ENCODE measurements at places on chromosomes 16 and 17.
A peak's percentile ranks its signal among the peaks of the same experiment; 100 is the strongest.

DNA sequence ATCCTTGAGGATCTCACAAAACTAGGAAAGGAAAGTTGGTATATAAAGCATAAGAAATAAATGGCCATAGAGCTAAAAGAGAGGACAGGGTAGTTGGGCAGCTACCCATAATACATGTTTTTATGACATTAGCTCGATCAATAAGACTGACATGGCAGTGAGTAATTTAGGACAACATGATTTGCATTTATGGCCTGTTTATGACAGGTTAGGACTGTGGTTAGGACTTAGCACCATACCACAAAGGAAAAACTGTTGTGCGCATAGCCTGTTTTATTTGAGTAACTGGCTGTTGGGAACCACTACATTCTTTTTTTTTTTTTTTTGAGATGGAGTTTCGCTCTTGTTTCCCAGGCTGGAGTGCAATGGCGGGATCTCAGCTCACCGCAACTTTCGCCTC lies 18.0 kb upstream of the TRIM37 start:
- DNase-seq: no peak

DNA sequence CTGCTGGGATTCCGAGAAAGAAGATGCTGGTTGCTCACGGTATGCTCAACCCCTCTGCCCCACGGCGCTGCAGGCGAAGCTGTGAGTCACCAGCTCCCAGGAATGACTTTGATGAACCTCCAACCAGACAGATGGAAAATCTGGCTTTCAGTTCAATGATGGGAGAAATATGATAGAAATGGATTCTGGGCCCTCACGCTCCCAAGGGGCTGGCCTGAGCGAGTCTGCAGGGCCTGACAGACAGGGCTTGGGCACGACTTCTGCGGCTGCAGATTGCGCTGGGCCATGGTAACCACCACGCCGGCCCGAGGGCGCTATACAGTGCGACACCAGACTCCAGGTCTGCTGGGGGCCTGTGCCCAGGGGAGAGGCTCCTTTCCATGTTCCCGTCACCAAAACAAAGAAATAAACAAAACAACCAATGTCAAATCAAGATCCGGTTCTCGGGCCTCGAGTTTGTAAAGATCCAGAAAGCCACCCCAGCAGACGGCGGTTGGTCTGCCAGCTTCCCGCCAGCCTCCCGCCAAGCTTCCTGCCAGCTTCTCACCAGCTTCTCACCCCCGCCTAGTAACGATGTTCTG lies 11.1 kb upstream of the ABR start:
- no peak for DNase-seq

- DNase-seq: no peak
Measured at GRCh38 chr16:56307534-56307873, 116.2 kb downstream of the GNAO1 start.

GRCh38 chr17:49820773-49821172 lies 27.1 kb downstream of the TAC4 start:
- DNase-seq: no peak

DNA sequence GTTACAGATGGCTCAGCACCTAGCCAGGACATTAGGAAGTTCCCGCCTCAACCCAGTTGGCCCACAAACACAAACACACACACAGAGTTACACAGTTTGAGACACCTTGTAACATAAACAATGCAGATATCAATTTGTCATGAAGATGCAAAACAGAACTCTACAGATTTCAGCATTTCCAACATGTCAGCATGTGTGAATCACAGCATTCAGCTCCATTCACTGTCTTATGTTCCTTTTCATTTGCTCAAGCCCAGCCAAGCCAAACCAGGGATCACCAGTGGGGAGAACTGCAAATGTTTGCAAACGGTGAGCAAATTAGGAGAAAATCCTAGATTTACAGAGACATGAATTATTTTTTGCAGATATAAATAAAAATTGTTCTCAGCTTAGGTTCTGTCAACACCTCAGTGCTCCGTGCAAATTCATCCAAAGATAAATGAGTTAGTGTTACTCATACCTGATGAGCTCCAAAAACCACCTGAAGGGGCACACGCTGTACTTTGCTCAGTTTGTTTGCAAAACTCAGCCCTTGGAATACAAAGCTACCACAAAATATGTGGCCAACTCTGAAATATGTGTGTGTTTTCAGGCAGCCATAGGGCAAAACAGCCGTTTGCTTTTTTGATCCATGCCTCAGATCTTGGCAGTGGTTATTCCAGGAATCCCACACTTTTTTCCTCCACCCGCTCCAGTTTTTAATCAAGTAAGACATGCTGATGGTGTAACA lies 16.3 kb upstream of the COX10 start:
- DNase-seq: no peak

- no peak for DNase-seq
Measured at GRCh38 chr17:38958326-38958725, 8.9 kb downstream of the FBXO47 start.

- peak; percentile 29 for DNase-seq
Measured at GRCh38 chr16:56649820-56650219, 1.9 kb upstream of the MT1B start.

GRCh38 chr16:47979164-47979520 lies 176.7 kb downstream of the ABCC12 start:
- no peak for DNase-seq

GRCh38 chr17:7413346-7413985 lies 5.8 kb downstream of the NLGN2 start:
- DNase-seq: no peak

DNA sequence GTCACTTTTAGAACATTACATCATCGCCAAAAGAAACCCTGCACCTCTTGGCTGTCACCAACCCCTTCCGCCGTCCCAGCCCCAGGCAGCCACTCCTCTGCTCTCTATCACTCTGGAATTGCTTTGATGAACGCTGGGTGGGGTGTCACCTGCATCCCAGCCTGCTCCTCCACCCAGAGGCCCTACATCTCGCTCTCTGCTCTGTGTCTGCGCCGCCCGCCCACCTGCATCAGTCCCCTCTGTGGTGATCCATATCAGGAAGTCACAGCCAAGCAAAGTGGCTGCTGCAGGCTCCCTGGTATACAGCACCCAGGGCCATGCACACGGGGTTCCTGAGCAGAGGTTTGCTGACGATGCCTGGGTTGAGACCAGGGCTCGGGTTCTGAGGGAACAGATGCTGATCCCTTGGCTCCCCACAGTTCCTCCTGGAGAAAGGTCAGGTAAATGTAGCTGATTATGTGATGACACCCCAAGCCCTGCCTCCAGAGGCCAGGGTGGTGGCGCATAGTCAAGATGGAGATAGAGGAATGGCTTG lies 30.8 kb downstream of the MPRIP start:
- no peak for DNase-seq

GRCh38 chr16:75514296-75514695 lies 19.1 kb upstream of the CHST6 start:
- DNase-seq: no peak

DNA sequence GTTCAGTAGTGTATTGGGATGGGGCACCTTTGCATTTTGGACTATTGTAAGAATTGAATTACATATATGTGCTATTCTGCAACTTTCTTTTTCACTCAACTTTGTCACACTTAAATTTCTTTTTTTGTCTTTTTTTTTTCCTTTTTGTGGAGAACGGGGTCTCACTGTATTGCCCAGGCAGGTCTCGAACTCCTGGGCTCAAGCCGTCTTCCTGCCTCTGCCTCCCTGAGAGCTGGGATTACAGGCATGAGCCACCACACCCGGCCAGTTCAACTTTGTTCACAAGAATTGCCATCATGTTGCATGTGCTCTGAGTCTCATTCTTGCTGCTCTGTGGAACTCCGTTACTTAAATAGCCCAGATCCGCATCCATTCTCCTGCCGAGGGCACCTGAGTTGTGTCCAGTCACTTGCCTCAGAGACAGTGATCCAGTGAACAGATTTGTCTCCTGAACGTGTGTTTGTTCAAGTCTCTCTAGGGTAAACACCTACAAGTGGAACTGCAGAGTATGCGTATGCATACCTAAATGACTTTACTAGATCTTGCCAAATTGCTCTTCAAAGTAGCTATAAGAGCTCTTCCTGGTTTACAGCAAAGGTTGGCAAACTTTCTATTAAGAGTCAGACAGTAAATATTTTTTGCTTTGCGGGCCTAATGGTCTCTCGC lies 3.4 kb upstream of the SLC38A10 start:
- DNase-seq: peak; percentile 69

DNA sequence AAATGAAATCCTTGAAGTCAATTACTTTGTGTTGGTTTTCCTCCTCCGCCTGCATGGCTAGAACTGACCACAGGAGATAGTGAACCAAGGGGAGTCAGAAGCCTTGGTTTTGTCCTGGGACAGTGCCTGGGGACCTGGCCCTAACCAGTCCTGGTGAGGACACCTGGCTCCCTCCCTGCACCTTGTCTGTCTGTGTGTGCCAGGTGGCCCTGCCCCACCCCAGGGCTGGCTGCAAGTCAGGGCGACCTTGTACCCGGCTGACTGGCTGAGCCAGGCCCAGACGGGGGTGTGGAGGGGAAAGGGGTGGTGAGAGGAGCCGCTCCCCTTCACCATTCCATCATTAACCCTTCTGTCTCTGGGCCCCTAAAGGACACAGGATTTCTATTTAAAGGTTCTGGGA lies 3.4 kb downstream of the RAPGEFL1 start:
- DNase-seq: no peak

DNA sequence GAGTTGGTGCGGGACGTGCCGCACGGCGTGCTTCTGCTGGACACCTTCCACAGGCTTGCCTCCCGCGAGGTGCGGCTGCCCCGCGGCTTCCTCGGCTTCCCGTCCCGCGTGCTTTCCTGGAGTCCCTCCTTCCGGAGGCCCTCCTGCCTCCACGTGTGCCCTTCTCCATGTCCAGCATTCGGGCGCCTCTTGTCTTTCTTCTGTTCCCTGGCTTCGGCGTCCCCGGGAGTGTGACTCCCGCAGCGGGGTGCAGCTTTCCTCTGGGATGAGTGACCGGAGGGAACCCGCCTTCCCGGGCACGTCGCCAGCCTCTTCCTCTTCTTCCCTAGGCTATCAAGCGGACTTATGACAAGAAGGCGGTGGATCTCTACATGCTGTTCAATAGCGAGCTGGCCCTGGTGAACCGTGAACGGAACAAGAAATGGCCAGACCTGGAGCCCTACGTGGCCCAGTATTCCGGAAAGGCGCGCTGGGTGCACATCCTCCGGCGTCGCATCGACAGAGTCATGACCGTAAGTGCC lies 23.0 kb downstream of the DNAH2 start:
- DNase-seq: peak; percentile 90

GRCh38 chr16:46948548-46949166 lies 24.8 kb downstream of the DNAJA2 start:
- no peak for DNase-seq

- DNase-seq: peak; percentile 64
Measured at GRCh38 chr16:30335598-30336474, 19.3 kb downstream of the CD2BP2 start.

DNA sequence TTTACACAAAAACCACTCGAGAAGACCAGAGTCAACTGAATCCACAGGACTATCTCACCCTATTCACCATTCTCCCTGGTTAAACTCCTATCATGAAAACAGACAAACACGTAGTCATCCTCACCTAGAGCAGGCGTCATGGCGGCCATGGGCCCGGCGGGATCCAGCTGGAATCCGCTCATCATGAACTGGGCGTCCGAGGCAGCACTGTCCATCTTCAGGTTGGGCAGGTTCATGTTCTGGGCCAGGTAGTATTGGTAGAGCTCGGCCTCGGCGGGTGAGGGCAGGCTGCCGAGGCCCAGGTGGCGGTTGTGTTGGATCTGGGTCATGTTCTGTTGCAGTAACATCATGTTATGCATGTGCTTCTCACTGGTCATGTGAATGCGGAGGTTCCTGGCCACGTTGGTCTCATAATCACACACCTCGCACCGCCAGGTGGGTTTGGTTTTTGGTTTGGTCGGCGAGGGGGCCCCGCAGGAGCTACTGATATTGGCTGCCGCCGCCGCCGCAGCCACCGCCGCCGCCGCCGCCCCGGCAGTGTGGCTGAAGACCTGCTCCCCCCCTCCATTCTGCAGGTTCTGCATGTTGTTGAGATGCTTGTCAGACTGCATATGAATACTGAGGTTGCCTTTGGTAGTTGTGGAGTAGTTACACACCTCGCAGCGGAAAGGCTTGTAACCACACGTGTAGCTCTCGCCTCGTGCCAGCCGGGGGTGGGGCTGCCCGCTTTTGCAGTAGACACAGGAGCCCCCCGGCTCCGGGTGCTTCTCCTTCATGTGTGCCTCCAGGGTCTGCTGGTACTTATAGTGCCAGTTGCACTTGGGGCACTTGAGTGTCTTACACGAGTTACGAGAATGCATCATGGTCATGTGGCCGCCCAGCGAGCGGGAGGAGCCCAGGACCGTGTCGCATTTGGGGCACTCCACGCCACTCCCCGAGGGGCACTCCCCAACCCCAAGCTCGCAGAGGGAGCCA lies 90.3 kb downstream of the ZFHX3 start:
- DNase-seq: peak; percentile 11

- no peak for DNase-seq
Measured at GRCh38 chr16:26857371-26857770, 209.4 kb upstream of the C16orf82 start.

DNA sequence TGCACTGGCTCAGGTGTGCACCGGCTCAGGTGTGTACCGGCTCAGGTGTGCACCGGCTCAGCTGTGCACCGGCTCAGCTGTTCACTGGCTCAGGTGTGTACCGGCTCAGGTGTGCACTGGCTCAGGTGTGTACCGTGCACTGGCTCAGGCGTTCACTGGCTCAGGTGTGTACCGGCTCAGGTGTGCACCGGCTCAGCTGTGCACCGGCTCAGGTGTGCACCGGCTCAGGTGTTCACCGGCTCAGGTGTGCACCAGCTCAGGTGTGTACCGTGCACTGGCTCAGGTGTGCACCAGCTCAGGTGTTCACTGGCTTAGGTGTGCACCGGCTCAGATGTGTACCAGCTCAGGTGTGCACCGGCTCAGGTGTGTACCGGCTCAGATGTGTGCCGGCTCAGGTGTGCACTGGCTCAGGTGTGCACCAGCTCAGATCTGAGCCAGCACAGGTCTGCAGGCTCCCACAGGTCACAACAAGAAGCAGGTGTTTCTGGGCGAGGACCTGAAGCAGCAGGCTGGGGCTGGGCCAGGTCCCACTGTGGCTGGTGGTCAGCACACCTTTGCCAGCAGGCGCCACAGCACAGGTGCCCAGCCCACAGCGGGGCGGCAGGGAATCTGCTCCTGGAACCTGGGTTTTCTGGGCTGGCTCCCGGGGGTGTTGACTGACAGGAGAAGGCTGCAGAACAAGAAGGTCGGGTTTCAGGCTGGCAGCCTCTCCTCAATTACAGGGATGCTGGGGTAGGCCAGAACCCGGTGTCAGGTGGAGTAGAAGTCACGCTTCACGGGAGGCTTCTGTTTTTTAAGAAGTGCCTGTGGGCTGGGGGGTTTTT lies 17.2 kb downstream of the METRNL start:
- DNase-seq: peak; percentile 73

DNA sequence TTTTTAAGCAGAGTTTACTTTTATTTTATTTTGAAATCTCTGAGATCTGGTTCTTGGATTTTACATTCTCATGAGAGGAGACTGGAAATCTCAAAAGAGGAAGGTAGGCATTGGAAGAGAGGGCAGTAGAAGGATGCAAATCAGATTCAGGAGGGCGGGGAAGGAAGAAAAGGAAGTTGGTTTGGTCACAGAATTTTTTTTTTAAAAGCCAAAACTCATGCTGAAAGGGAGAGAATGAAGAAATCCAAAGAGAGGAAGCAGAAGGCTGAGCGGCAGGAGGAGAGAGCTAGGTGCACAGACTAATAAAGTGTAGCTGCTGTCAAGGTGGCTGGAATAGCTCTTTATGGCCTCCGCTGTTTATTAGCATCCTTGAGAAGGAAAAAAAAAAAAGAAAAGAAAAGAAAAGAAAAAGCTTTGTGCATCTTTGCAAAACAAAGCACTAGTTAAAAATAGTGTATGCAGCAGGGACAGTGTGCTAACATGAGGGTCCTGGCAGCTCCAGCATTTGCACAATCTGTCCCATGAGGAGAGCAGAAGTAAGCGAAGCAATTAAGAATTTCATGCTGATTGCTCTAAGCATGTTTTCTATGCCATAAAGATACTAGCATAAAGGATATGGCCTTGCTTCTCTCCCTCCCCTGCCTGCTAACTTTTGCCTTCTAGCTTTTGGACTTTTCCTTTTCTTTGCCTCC lies 194.2 kb downstream of the ZFHX3 start:
- DNase-seq: no peak

Measured in DMS53 (cell line).